ENCODE measurements at places on chromosomes 1 and 21.
A peak's percentile ranks its signal among the peaks of the same experiment; 100 is the strongest.

GRCh38 chr21:45542242-45542666 is at the start of gene SLC19A1:
SLC19A1 (minus strand) TSS chr21:45542440; CDS start chr21:45537959, 4,481 bp downstream.
- DNase-seq, result peak; percentile 70

- no peak for DNase-seq
Measured at GRCh38 chr1:175744833-175745232, 1.4 kb upstream of the TNR start.

DNA sequence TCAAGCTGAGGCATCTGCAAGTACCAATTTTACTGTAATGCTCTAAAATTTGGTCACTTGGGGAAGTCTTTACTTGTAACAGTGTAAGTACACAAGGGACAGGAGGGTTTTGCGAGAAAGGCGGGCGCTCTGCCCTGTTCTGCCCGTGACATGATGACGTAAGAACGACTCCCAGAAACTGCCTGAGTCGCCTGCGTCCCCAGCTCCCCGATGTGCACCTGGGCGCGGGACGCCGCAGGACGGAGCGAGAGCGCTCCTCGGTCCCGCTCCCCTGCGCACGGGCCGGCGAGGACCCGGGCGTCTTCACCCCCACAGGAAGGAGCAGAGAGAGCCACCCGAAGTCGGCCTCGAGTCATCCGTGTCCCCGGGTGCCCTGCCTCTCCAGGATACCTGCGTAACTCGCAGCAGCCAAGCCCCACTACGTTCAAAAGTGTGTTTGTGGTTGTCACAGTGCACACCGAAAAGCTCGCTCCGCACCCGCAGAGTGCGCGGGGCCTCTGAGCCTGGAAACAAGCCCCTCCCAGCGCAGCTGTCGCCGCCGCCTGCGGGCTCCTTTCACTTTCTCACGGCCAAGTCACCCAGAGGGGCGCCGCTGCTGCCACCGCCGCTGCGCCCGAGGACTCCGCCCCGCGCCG is 3.3 kb upstream of the ZBTB18 start:
- DNase-seq, result peak; percentile 80

GRCh38 chr1:109901524-109902145 is 9.0 kb upstream of the CSF1 start:
- DNase-seq, result no peak

- DNase-seq, result no peak
Measured at GRCh38 chr1:216186816-216187215, 236.4 kb downstream of the USH2A start.

GRCh38 chr1:102886638-102887037 is 221.7 kb downstream of the COL11A1 start:
- no peak for DNase-seq

GRCh38 chr1:187931776-187932175 is 1103.0 kb downstream of the PLA2G4A start:
- DNase-seq, result no peak

GRCh38 chr1:16129921-16130543 is 25.8 kb downstream of the EPHA2 start:
- DNase-seq, result no peak

DNA sequence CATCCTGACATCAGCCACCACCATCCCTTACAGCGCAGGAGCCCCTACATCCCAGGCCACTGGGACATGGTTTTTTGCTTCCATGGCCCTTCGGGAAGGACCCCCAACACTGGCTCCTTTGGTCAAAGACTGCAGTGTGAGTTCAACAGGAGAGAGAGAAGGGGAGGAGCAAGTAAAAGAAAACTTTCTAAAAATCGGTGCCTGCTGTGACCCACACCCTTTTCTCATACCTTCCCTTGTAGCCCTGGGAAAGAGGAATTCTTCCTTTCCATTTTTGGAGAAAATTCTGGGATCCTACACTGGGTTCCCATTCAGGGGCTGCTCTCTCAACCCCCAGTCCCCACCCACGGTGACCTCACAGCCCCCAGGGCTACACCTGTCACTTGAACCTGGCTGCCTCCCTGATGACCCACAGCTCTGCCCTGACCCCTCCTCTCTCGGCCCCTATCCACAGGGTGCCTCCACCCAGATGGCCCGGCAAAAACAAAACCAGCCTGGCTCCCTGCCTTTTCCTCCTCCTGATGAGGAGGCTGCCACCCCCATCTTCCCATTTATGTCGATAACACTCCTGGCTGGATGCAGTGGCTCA is 7.6 kb downstream of the PADI4 start:
- DNase-seq, result no peak

DNA sequence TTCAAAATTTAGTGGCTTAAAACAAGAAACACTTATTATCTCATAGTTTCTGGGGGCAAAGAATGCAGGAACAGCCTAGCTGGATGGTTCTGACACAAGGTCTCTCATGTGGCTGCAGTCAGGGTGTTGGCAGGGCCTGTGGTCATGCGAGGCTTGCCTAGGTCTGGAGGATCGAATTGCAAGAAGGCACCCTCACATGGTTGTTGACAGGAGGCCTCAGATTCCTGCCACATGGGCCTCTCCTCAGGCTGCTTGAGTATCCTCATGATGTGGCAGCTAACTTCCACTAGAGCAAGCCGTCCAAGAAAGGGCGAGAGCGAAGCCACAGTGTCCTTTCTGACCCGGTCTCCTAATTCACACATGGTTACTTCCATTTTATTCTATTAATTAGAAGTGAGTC is 6.2 kb upstream of the NRIP1 start:
- no peak for DNase-seq

DNA sequence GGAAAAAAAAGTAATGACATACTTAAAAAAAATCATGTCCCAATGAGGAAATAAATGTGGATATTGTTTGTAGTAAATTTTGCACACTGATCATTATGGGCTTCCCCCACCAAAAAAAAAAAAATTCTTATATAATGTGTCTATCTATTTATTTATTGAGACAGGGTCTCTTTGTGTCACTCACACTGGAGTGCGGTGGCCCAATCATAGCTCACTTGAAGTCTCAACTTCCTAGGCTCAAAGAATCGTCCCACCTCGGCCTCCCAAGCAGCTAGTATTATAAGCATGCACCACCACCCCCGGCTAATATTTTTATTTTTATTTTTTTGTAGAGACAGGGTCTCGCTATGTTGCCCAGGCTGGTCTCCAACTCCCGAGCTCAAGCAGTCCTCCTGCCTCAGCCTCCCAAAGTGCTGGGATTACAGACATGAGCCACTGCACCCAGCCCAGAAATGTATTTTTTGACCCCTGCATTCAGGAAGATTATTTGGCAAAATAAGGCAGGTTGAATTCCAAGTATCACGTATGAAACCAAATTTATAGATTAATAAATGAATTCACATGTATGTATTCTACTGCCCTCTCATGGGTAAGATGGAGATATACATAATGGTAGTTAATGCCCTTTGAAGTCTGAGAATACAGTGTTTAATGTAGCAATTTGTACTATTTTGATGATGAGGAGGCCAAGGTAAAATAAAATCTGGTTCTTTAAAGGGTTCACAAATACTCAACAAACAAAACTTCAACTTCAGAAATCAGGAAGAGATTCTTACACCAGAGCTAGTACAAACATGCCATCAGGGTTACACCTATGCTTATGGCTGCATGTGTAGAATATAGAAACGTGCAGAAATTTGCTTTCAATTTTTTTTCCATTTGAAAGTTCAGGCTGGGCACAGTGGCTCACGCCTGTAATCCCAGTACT is 1.4 kb upstream of the DENND2C start:
- DNase-seq, result peak; percentile 27

- no peak for DNase-seq
Measured at GRCh38 chr1:192787914-192788585, 20.8 kb upstream of the RGS2 start.

- peak; percentile 77 for DNase-seq
Measured at GRCh38 chr1:203649999-203650836, 23.6 kb downstream of the ATP2B4 start.

- no peak for DNase-seq
Measured at GRCh38 chr1:164466001-164466421, 93.0 kb upstream of the PBX1 start.

DNA sequence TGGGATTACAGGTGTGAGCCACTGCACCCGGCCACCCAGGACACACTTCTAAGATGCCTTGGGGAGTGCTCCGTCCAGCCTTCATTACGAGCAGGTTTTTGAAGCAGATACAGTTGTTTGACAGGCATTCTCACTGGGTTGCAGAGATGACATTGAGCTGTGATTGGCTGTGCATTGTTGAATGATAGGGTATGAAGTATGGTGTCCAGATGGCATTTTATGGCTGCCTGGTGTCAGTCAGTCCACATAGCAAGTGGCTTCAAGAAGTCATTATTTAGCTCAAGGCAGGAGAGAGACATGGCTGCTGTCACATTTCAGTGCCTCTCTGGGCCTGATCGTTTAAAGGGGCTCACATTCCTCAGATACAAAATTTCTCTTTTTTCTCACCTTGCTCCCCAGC is 14.8 kb upstream of the PADI2 start:
- no peak for DNase-seq

DNA sequence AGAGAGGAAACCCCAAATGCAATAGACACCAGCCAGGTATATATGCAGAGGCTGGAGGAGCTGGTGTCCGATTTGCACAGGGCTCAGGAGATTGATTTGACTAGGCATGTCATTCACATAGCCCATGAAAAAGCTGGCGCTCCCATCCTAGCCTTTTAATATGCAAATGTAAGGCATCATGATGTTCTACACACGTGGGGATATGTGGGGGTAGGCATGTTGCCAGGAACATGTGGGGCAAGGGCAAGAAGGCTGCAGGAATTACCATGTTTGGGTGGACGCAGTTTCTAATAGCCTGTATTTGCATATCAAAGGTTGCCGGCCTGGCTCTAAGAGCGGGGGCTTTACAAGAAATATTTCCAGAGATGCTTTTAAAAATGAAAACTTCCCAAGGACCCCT is 11.7 kb upstream of the SH3GLB1 start:
- no peak for DNase-seq

DNA sequence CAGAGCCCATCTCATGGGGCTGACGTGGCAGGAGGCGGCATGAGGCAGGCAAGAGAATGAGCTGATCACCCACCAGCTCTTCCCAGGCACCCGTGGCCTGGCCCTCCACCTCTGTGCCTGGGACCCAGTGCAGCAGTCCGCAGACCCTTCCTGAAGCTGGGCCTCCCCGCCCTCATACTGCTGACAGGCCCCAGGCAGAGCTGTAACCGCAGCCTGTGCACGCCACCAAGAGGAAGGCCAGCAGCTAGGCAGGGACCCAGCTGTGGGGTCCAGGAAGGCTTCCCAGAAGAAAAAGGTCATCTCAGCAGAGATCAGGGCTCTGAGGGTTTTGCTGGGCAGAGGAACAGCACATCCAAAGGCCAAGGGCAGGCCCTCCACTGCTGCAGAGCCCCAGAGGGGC is 9.8 kb upstream of the MTFR1L start:
- DNase-seq, result no peak

DNA sequence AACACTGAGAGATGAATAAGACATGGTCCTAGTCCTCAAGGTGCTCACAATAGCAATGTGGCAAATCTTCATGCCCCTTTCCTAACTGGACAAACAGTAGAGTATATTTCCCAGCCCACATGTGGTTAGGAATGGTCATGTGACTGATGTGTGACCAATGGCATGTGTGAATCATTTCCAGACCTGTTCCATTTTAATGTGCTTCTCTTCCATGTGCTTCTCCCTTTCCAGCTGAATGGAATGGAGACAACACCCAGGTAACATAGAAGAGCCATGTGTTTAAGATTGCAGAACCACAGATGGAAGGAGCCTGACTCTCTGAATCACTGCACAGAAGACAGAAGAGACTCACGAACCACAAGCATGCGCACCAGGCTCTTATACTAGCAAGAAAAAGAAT is 409.9 kb upstream of the NFIA start:
- no peak for DNase-seq

DNA sequence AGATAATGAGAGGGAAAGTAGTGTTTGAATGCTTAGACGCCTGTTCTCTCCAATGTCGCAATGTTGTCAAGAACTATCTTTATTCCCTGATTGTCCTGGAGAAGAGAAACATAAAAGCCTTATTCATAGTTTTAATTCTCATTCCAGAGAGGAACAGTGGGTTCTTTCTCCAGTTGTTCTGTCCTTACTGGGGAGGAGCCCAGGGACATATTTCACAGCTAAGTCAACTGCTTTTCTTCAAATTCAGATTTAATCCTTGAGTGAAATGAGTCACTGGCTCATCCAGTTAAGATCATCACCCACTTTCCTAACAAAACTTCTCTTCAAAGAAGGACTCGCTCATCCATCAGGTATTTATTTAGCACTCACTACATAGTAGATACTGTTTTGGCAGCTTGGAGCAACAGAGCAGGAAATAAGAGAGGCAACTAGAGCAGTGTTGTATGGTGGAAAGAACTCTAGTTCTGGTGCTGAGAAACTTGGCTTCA is 365.7 kb upstream of the USP24 start:
- DNase-seq, result no peak

GRCh38 chr1:207261971-207262370 is 59.5 kb upstream of the CD55 start:
- DNase-seq, result no peak

DNA sequence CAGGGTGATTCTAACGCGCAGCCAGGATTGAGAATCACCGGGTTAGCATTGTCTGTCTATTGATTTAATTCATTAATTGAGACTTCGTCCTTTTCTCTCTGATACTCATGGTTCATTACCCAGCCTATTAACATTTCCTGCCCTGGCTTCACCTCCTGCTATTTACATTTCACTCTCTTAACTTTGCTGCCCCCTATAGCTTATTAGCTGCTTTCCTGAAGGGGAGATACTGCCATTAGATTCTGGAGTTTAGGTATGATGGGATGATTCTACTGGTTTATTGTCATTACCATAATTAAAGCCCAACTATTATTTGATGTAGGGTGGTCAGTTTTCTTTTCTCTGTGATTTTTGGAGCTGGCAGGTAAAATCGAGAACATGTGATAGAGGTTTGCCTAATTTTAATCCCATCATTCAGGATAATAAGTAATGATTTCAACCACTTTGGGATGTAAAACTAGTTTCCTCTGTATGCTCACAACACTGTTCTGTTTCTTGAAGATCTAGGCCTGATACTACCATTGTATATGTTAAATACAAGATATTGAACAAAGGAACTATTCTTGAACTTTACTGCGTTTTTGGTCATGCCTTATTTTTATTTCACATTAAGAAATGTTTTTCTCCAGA is 6.4 kb downstream of the PPP2R5A start:
- DNase-seq, result peak; percentile 81

- peak; percentile 4 for DNase-seq
Measured at GRCh38 chr1:70528590-70529333, 117.7 kb downstream of the CTH start.

- no peak for DNase-seq
Measured at GRCh38 chr1:24047110-24047477, 64.8 kb downstream of the MYOM3 start.

DNA sequence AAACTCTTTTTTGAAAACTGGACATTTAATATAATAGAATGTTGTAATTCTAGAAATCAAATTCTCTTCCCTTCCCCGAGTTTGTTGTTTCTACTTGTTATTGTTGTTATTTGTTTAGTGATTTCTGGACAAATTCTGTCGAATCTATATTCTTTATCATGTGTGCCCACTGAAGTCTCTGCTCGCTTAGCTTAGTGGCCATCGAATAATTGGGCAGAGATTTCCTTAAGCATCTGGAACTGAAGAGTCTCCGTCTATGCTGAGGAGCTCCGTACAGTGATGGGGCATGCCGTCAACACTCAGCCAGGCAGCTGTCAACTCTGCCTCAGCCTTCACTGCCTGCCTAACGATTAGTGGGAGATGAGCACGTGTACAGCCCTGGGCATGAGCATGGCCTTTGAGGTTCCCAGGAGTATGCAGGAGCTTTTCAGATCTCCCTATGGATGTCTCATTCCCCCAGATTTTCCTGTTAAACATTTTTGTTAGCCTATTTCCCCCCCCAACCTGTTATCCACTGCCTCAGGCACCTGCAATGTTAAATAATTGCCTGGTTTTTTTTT is 66.8 kb downstream of the SLX9 start:
- DNase-seq, result no peak
